Stimulated activated CD8-positive, alpha-beta memory T cell treated with anti-CD3 and anti-CD28 coated beads, Interleukin-4, amount 100 ng/mL, for 4 hours (primary cell): ENCODE measurements at places on chromosomes 1 and 21.

- DNase-seq = no peak
These were observed 493 bp upstream of the ESPN start for GRCh38 chr1:6424000-6424565.

DNA sequence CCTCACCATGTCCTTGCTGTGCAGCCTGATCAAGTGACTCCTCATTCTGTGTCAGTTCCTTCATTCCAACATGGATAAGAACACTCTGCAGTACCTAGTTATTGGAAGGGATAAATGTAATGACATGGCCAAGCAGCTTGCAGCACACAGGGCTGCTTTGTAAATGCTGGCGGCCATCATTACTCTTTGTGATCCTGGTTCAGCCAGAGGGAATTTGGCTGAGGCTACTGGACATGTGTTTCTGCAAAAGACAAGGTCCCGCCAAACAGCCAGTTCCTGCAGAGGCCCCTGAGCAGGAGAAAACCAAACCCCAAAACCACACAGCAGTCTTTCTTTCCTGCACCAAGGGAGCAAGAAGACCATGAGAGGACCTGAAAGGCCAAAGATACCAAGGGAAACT lies 495.8 kb downstream of the AJAP1 start:
- no peak for DNase-seq

- DNase-seq = no peak
These were observed 96.1 kb downstream of the TEX35 start for GRCh38 chr1:178609015-178609414.

- no peak for DNase-seq
These were observed 17.4 kb upstream of the PLEKHA6 start for GRCh38 chr1:204376919-204377799.

GRCh38 chr1:230758709-230759368 lies 11.7 kb downstream of the CAPN9 start:
- DNase-seq = no peak

GRCh38 chr1:64653466-64653865 lies 91.4 kb upstream of the RAVER2 start:
- no peak for DNase-seq

DNA sequence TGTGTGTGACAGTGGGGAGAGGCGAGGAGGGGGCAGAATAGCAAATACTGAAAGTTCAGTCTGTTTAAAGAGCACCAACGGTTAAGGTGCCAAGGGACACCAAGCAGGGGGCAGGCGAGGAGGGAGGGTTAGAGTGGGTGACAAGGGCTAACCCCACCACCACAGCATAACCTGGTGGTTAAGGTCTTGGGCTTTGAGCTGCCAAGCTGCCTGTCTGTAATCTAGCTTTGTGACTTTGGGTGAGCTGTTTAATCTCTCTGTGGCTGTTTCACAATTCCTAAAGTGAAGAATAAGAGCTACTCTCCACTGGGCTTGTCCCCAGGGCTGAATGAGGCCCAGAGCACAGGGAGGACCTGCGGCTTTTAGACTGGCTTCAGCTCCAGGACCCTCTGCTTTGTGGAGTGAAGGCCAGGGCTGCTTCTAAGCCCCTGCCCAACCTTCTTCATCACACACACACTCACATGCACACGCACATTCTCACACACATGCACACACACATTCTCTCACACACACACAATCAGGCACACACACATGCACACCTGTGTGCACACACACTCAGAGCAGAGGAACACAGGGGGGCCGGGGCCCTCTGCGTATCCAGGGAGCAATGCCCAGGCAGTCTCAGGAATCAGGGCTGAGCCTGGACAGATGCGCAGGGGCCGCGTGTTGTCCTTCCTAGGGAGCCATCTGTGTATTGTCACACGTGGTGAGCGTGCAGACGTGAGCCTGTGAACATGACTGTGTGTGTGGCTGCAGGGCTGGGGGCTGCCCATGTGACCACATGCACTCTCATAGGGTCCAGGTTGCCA lies 101.6 kb upstream of the TARDBP start:
- DNase-seq = no peak

DNA sequence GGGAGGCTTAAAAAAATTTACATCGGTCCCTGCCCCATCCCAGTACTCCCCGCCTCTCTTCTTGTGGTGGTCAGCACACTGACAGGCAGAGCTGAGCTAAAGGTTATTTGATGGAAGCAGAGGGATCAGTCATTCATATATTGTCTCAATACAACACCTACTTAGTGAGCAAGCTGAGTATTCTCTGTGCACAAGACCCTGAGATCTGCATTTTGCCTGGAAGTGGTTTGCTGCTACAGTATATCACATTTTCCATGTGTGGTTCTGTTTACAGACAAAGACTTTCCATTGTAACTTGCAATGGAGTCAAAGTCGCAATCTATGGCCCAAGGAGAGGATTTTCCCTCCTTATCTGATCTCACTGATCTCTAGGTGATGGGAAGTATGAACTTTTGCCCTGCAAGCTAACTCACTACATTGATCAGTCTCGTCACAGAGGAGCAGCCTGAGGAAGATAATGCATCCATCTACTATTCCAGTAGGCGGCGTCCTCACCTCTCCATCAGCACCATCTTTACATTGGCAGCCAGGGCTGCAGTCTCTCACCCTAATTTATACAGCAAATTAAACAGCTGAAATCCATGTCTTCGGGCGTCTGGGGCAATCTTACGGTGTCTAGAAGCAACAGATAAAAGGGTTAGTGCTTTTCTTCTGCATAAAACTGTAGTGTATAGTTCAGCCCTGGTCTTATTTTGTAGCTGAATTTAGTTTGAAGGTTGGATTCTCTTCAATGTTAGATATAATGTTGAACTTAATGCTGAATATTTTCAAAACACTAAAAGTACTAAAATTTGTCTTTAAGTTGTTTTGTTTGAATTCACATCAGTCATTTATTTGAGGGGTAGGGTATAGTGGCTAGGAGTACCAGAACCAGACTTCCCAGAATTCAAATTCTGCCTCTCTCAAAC lies 3.2 kb upstream of the TRAF5 start:
- DNase-seq = peak; percentile 27

GRCh38 chr1:30415171-30415940 lies 308.0 kb downstream of the MATN1 start:
- DNase-seq = no peak

- DNase-seq = no peak
These were observed 41.0 kb downstream of the BRINP3 start for GRCh38 chr1:190436615-190437014.

GRCh38 chr1:198756470-198756869 lies 117.6 kb downstream of the PTPRC start:
- DNase-seq = no peak

DNA sequence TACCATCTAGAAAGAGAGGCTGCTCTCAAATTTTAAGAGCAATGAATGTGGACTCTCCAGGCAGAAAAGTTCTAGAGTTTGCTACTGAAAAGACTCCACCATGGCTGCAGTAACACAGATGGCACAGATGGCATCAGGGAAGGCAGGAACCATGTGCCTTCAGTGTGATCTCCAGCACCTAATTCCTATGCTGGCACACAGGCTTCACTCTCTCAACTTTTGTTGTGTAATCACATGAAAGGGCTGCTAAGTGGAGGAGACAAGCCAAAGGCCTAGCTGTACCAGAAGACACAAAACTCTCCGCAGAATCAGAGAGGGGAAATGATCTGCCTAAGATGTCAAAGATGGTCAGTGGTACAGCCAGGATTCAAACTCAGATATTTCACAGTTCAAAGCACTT lies 31.1 kb downstream of the ERI3 start:
- DNase-seq = no peak

DNA sequence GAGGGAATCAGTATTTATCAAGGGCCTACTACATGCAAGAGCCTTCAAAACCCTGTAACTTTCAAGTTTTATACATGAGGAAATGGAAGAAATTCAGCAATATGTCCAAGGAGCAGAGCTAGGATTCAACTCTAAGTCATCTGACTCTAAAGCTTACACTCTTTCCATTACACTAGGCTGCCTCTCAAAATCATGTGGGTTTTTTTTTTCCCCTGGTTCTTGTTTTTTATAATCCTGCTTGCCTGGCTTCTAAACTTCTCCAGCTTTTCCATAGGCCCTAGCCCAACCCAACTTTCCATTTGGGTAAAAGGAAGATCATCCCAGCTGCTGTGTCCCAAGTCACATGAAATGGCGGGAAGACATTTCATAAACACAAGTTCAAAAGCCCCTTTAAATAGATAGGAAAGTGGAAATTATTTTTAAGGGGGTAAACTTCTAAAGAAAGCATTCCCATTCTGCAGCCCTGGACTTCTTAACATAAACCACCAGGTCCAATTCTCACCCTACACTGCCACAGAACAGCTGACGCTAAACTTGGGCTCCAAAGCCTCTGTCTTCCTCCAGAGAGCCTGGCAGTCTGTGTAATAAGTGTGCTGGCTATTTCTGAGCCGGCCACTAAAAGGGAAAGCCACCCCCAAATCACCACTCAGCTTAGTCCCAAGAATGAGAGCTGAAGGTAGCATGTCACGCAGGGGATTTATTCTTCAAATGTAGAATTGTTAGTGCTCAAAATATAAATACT lies 46.9 kb downstream of the ITPKB start:
- DNase-seq = no peak

DNA sequence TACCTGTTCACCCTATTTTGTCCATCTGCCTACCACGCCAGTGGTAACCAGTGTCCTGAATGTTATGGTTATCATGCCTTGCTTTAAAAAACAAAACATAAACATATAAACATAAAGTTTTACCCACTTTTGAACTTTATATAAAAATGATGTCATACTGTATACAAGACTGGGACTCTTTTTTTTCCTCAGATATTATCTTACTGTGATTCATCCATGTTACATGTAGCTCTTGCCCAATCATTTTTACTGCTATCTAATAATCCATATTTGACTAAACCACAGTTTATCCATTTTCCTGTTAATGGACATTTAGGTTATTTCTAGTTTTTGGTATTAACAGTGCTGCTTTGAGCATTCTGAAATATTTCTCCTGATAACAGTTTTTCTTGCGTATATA lies 78.8 kb downstream of the GPR161 start:
- DNase-seq = no peak

GRCh38 chr21:31475223-31475622 lies 131.2 kb upstream of the TIAM1 start:
- no peak for DNase-seq

DNA sequence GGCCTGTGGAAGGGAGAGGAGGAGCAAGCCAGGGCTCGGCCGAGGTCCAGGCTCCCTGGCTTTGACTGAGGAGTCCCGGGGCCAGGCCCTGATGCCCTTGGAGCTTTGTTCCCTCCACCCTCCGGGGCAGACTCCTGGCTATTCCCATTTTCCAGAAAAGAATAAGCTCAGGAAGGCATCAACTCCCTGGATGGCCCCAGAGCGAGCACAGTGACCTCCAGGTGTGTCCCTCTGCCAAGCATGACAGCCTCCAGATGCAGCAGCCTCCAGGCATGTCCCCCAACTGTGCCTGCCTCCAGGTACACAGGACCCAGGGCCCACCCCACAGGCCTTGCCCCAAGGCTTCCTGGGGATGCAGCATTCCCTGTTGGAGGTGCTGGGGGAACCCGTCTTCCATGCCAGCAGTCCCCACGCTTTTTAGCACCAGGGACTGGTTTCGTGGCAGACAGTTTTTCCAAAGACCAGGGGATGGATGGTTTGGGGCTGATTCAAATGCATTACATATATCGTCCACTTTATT lies 15.7 kb upstream of the ARHGEF16 start:
- DNase-seq = no peak

- no peak for DNase-seq
These were observed 140.7 kb downstream of the PAPPA2 start for GRCh38 chr1:176603696-176604095.

- no peak for DNase-seq
These were observed 74.4 kb upstream of the LYPLAL1 start for GRCh38 chr1:219099307-219099706.

- no peak for DNase-seq
These were observed 40.1 kb downstream of the CD2 start for GRCh38 chr1:116794371-116794770.

DNA sequence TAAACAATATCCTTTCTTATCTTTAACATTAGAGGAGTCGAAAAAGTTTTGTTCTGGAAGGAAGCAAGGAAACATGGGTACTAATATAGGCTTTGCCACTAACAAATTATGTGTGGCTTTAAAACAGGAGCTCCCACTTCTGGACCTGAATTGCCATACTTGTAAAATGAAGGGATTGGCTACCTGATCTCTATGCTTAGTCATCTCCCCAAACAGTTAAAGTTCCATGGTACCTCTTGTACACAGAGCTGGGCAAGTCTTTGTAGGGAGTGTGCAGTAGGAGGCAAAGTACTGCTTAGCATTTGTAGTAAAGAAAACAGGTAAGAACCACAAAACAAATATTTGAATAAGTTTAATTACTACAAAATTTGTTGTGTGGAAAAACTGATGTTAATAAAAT lies 81.3 kb downstream of the MAST2 start:
- no peak for DNase-seq

GRCh38 chr1:153447498-153448170 lies 12.8 kb downstream of the S100A7 start:
- DNase-seq = no peak

- DNase-seq = no peak
These were observed at the start of gene PAPPA2 for GRCh38 chr1:176462674-176463378. Gene PAPPA2 (plus strand): TSS chr1:176463175. CDS start chr1:176556323, 93,148 bp downstream.

- no peak for DNase-seq
These were observed 265.9 kb upstream of the C1orf105 start for GRCh38 chr1:172154551-172154950.

GRCh38 chr1:236303675-236304074 lies 21.9 kb upstream of the ERO1B start:
- no peak for DNase-seq

GRCh38 chr1:183070234-183070922 lies 47.2 kb downstream of the LAMC1 start:
- no peak for DNase-seq
